ENCODE measurements at places on chromosomes 16 and 17.

- no peak for DNase-seq
Observed at GRCh38 chr17:14792746-14793145, 472.4 kb downstream of the PMP22 start.

DNA sequence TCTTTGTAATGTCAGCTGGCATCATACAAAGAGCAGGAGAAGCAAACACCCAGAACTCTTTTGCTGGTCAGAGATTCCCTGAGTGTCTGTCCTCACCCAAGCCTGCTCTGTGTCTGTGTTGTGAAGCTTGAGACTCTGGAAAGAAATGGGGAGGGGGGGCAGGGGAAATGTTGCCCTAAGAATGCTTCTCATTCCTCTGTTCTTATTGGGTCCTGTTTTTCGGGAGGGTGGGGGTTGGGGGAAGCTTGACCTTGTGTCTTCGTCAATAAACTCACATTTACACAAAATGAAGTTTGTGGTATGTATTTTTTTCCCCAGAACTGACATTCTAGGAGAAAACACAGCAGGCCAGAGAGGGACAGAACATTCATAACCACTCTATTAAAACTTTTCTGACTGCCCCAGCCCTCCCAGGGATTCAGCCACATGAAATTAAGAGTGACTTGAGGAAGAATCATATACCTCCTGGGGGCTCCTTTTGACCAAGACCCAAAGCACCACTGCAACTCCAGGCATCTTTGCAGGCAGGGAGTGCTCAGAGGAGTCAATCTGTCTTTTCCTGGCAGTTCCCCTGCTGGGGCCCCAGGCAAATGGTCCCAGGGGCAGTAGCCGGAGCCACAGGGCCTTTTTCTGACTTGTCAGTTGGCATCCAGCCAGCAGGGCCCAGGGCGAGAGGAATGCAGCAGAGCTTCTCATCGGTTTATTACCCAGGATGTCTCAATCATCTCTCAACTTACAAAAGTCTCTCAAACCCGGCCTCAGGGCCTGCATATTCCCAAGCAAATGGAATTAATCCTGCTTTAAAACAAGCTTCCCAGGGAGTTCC is 5.1 kb upstream of the RASL10B start:
- no peak for DNase-seq

GRCh38 chr17:82551779-82552457 is 32.4 kb downstream of the FOXK2 start:
- DNase-seq = peak; percentile 60

DNA sequence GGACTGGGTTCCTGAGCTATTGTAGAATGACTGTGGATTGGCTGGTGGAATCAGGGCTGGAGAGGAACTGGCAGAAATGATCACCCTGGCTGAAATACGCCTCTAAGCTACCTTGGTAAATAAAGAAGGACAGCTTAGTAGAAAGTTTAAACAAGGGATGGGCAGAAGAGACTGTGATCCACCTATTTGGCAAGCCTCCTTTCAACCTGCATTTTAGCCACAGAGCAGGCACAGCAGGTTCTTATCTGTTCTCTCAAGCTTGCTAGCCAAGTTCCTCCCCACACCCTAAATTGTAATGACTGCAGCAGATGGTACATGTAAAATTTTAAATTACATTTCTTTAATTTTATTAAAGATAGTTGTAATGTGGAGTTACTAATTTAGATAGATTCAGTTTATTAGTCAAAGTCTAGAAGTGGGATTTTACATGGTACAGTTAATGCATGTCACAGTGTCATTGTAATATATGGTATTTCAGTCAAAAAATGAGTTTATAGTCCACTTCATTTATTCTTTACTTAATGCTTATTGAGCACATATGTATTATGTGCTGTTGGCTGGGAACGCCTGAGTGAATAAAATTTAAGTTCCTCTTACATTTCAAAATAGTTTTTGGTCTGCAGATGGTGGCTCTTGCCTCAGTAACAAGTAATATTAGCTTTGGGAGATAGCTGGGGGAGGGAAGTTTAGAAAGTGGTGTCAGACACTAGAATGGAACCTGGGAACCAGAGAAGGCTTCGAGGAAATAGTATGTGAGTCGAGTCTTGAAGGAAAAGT is 11.2 kb downstream of the EPN2 start:
- no peak for DNase-seq

- peak; percentile 16 for DNase-seq
Observed at GRCh38 chr17:56891751-56892150, 22.1 kb downstream of the TRIM25 start.

- DNase-seq = no peak
Observed at GRCh38 chr17:39818358-39819000, 45.6 kb downstream of the IKZF3 start.
